ENCODE measurements at places on chromosomes 3 and 15.

DNA sequence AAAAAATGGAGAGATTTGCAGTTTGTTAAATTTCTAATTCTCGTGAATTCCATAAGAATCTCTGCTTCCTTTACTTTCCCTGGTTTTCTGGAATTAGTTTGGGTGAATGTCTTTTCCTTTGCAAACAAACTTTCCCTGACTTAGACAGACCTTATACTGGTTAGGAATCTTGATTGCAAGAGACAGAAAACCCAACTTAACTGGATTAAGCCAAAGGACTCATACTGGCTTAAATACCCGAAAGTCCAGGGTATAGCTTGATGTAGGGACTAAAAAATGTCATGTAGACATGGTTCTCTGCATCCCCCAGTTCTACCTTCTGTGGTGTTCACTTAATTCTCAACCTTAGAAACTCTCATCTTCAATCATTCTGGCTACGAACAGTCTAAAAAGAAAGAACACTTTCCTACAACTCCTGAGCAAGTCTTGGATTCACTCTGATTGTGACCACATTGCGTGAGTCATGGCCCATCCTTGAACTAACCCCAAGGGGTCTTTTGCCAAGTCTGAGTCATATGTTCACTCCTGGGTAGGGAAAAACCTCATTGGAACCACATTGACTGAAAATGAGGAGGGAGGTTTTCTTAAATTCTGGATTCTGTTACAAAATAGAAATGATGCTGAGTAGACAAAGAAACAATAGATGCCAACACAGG, 136.0 kb upstream of the DAZL start:
- no peak for DNase-seq

- DNase-seq, result no peak
Observed at GRCh38 chr3:17088602-17089313, 204.0 kb downstream of the PLCL2 start.

GRCh38 chr3:129688271-129688895, 81.9 kb upstream of the PLXND1 start:
- DNase-seq, result peak; percentile 87

- no peak for DNase-seq
Observed at GRCh38 chr15:82641129-82641798, 5.9 kb downstream of the CPEB1 start.

GRCh38 chr3:65351753-65352152, 664.0 kb upstream of the ADAMTS9 start:
- DNase-seq, result no peak

DNA sequence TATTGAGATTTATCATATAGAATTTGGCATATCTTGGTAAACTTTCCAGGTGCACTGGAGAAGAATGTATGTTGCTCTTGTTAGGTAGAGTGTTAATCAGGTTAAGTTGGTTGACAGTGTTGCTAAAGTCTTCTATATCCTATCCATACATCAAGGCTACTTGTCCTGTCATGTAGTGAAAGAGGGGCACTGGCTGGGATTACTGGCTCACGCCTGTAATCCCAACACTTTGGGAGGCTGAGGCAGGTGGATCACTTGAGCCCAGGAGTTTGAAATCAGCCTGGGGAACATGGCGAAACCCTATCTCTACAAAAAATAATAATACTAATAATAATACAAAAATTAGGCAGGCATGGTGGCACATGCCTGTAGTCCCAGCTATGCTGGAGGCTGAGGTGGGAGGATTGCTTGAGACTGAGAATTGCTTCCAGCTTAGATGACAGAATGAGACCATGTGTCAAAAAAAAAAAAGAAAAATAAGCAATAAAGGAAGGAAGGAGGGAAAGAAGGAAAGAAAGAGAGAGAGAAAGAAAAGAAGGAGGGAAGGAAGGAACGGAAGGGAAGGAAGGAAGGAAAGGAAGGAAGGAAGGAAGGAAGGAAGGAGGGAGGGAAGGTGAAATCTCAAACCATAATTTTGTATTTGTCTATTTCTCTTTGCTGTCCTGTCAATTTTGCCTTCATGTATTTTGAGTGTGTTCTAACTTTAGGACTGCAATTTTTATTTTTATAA, 57.4 kb upstream of the IQSEC1 start:
- no peak for DNase-seq

DNA sequence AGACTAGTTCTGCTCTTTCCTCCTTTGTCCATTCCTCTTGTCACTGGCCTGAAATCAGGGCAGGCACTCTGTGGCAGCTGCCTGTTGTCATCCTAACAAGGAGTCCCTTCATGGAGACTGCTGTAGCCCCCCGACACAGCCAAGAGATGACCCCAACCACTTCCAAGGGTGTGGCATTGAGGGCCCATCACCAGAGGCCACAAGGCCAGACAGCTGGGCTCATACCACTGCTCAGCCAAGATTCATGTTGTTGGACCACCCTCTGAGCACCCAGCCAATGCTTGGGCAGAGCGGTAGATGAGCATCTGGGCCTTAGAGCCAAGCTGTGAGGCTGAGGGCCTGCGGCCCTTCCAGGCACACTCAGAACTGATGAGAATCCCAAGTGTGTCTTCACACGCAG, 85.4 kb downstream of the EPHB1 start:
- no peak for DNase-seq

DNA sequence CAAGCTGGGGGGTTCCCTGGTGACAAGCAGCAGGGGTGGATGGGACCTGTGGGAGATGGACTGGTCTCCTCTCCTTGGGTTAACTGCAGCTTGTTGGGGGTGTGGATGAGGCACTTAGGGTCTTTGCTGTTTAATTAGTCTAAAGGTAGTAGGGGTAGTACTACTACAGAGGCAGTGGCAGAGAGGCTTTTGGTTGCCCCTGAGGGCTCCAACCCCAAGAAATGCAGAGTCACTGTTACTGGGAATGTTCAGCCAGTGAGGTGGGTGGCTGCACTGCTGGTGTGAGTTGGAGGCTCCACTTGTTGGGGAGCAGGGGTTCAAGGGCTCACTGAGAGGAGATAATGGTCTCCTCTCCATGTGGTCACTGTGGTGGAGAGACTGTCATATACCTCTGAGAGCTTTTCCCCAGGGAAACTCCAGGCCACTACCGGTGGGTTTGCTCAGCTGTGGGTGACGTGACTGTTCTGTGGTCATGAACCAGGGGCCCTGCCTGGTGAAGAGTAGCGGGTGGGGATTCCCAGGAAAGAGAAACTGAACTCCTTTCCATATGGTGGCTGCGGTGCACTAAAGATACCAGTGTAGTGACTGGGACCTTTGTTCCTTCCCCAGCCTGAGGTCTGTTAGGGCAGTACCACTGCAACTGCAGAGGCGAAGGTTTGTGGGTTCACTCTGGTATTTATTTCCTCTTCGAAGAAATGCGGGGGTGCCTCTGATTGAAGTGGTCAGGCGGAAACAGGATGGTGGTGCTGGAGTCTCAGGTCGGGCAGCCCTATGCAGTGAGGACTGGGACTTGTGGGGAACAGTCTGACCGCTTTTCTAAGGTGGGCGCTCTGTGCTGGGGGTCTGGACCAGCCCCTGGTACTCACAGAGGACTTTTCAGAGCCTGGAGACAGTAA, 68.9 kb upstream of the TNFSF10 start:
- no peak for DNase-seq

GRCh38 chr15:32818758-32819447, 101.1 kb downstream of the GREM1 start:
- no peak for DNase-seq

DNA sequence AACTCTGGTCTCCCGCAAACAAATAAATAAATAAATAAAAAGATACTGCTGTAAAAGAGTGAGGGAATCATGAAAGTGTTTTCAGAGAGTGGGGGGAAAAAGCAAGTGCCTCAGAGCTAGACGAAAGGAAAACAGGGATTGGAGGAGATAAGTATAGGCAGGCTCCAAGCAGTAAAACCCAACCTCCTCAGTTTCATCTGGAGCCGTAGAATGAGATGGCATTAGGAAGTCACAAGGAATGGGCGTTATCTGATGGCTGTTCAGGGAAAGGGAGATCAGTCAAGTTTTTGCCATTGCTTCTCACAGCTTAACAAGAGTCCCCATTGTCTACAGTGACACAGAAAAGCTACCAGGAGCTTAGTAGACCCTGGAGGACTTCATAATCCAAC, 451.5 kb upstream of the PPP2R3A start:
- DNase-seq, result no peak

GRCh38 chr15:101004986-101005747, 86.0 kb downstream of the LRRK1 start:
- peak; percentile 23 for DNase-seq

DNA sequence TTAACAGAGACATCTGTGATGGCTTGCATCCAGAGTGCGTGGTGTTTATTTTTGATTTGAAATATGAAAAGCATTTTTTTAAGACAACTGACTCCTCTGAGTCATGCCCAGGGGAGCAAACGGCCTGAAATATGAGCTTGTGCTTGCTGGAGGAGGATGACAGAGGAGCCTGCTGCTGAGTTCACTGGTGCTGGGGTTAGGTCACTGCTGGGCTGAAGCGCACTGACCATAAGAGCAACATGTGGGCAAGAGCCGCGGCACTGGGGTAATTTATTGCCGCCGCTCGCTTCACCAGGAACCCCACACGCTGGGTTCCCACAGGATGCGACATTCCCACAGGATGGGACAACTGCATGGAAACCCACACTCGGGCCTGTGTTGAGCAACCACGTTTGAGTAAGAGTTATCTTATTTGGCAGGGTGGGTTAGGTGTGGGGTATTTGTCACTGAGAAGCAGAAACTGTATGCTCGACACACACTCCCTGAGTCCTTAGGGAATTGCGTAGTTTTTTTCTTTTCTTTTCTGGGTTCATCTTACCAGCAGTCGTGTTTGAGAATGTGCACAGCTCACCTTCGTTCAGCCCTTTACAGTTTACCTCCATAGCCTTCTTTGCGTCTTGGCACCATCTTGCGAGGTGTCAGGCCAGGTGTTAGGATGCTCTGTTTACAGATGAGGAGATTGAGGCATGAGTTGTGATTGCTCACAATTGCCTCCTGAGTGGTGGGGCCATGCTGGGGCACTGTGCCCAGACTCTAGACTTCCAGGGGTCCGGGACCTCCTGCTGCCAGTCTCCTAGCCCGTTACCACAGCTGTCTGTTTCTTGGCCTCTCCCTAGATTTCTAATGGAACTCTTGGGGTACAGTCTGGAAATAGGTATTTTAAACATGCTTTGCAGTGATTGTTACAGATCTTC, 60.4 kb downstream of the SMAD3 start:
- DNase-seq, result peak; percentile 95

DNA sequence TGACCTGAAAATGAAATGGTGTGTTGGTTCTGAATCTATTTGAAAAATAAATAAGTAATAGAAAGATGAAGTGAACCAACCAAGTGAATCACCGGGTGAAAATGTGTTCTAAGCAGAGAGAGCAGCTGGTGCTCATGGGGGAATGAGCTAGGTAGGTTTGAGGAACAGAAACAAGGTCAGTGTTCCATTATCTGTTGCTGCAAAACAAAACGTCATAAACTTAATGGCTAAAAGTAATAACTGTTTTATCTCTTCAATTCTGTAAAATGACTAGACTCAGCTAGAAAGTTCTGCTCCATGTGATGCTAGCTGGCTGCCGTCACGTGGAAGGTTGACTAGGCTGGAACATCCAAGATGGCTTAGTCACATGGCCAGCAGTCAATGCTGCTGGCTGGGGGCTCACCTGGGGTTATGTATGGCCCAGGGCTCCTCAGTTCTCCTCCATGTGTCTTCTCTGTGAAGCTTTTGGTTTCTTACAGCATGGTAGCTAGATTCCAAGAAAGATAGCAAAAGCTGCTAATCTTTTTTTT, 13.3 kb upstream of the SH3BP5 start:
- DNase-seq, result no peak
